ENCODE measurements at places on chromosomes 5 and 9. TPM values are rescaled to one million over a fixed set of nuclear protein-coding genes. Genes with fewer than 3 reads are reported as not detected.

- DNase-seq: no peak
Observed at GRCh38 chr9:88378317-88378716, 9.9 kb upstream of the SPIN1 start.

DNA sequence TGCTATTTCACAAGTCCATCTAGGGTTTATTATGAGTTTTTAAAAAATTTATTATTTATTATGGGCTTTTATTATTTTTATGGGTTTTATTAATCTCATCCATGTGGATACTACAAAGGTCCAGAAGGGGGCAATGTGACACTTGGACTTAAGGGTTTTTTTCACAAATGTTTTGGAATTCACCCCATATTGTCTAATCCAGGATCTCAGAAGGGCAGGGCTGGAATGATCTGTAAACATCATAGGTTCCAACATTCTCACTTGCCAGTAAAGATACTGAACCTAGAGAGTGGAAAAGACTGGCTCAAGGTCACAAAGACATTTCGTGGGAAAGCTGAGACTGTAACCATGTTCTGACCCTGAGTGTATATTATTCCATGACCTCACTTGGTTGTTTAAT, 35.6 kb downstream of the NIM1K start:
- DNase-seq: peak; percentile 33

DNA sequence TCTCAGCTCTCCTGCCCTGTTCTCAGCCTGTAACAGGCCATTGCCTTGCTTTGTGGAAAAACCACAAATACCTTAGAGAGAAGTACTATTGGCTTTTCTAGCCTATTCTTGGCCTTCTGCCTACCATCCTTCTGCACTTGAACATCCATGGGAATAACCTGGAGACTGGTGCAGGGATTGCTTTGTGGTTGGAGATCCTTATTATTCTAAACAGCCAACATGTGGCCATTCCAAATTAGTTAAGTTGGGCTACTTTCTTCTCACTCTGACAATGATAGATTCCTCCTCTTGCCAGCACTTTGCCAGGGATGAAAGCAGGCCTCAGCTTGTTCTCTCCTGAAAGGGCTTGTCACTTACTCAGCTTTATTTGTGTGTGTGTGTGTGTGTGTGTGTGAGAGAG, 240.4 kb downstream of the GLIS3 start:
- DNase-seq: no peak

The DMRTA1 gene
- 6.0 TPM for total RNA-seq

DNA sequence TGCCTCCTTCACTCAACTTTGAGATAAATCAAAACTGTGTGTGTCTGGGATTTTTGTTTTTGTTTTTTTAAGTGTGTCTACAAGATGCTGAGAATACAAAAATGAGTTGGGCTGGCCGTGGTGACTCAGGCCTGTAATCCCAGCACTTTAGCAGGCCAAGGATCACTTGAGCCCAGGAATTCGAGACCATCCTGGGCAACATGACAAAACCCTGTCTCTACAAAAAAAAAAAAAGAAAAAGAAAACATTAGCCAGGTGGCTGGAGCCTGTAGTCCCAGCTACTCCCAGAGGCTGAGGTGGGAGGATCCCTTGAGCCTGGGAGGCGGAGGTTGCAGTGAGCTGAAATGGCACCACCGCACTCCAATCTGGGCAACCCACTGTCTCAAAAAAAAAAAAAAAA, 21.0 kb downstream of the HNRNPK start:
- DNase-seq: peak; percentile 96

GRCh38 chr5:158023266-158023665, 164.3 kb upstream of the CLINT1 start:
- no peak for DNase-seq

The CAPSL gene
- not detected for total RNA-seq

- no peak for DNase-seq
Observed at GRCh38 chr9:105458404-105458803, 10.6 kb downstream of the FSD1L start.

The CARTPT gene
- total RNA-seq: not detected

DNA sequence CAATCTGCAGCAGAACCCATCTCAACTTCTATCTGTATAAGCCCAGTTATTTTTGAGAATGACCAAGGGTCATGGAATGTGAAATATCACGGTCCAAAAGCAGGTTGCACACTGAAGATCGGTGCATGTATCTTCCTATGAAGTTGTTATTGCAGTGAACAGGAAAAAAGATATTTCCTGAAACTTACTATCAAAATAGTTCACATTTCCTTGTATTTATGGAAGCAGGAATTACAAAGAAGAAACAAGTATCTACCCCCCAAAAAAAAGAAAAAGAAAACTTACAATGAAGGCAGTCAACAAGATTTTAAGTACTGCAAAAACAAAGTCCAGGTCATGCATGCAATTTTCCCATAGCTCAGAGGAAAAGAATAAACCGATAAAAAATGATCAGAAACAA, 70.0 kb downstream of the MPDZ start:
- no peak for DNase-seq

The PCDHGA1 gene
- not detected for total RNA-seq

GRCh38 chr5:138252944-138253343, 21.5 kb downstream of the GFRA3 start:
- no peak for DNase-seq

GRCh38 chr5:78908173-78909061, 76.7 kb downstream of the ARSB start:
- peak; percentile 31 for DNase-seq

The AK3 gene
- total RNA-seq: 16.9 TPM

The CKMT2 gene
- not detected for total RNA-seq

- no peak for DNase-seq
Observed at GRCh38 chr5:96150007-96150406, 188.4 kb upstream of the ELL2 start.
